Effector memory CD8-positive, alpha-beta T cell (primary cell): ENCODE measurements at places on chromosomes 4 and X.

DNA sequence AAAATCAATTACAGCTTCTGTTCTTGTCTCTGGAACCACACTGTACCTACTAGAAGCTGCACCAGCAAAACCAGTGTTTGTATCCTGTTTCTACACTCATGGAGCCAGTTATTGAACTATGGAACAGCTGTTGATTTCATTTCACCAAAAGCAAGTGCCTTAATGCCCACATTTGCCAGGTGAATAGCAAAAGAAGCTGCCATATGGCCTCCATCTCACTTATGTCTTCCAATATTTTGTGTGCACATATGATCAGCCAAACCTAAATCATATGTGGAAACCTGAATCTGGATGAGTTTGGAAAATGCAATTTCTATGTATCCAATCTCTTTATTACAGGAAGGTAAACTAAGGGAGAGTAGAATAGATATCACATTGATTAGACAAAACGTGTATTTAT is 415.8 kb upstream of the GRID2 start:
- DNase-seq, result no peak

DNA sequence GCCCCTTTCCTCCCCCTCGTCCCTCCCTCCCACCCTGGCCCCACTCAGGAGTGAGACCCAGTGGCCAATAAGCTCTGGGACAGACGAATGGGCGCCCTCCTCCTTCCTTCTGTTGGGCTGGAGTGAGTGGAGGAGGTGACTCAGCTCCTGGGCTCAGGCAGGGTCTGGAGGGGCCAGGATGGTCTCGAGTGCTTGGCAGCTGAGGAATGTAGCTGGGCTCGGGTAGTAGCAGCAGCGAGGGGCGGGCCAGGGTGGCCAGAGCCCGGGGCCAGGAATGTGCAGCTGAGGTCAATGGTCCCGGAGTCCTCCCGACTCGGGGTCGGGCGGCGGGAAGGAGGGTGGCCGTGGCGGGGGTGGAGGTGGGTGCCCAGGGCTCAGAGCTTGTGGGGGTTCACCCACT is 15.0 kb downstream of the G6PD start:
- DNase-seq, result no peak

- no peak for DNase-seq
These were observed 386.6 kb upstream of the AADAT start for GRCh38 chr4:170476351-170476750.

GRCh38 chr4:126958482-126958881 is 674.3 kb upstream of the INTU start:
- no peak for DNase-seq

GRCh38 chrX:66167431-66167830 is 3.4 kb downstream of the HEPH start:
- DNase-seq, result no peak

DNA sequence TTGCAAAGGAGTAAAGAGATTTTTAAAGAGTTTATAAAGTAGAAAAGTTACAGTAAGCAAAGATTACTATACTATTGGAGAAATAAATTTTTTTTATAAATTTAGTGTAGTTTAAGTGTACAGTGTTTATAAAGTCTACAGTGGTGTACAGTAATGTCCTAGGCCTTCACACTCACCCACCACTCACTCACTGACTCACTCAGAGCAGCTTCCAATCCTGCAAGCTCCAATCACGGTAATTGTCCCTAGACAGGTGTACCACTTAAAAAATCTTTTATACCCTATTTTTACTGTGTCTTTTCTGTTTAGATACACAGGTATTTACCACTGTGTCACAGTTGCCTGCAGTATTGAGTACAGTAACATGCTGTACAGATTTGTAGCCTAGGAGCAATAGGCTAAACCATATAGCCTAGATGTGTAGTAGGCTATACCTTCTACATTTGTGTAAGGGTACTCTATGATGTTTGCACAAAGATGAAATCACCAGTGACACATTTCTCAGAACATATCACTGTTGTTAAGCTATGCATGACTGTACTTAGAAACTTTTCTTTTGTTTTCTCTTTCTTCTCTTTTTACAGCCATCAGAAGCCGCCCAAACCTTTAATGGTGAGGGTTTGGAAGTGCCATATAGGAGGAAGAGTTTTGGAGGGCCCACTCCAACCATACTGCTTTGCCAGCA is 11.8 kb upstream of the SH3RF1 start:
- DNase-seq, result no peak

DNA sequence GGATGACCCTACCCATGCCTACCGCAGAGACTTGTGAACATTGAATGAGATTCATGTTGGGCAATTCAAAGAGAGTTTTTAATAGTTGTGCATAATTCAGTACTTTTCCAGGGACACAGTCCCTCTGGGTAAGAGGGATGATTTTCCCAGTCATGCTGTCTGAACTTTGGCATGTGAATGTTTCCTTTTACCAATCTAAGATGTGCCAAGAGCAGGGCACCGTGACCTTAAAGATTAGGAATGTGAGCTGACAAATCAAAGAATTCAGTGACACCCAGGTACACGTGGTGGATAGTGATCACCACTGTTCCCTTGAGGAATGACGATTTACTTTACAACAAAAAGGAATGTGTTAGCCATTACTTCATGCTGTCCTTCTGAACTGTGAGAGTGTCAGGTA is 515.6 kb downstream of the PPARGC1A start:
- DNase-seq, result no peak

DNA sequence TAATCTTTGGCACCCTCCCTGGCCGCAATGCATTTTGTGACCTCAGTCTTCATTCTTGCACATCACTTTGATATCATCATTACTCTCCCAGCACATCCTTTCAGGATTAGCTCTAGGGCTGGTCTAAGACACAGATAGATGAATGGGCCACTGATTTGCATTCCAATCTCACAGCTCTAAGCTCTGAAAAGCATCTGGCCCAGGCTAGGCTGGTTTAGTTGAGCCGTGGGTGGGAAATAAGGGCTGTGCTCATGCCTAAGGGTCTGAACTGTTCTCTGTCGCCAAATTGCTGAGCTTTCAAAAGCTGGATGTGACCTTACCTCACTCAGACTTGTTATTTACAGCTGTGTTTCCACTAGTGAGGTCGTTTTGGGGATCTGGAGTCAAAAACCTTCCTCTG is 30.0 kb upstream of the SLC9A7 start:
- no peak for DNase-seq

- peak; percentile 66 for DNase-seq
These were observed 4.6 kb upstream of the SOWAHD start for GRCh38 chrX:119753639-119754257.

DNA sequence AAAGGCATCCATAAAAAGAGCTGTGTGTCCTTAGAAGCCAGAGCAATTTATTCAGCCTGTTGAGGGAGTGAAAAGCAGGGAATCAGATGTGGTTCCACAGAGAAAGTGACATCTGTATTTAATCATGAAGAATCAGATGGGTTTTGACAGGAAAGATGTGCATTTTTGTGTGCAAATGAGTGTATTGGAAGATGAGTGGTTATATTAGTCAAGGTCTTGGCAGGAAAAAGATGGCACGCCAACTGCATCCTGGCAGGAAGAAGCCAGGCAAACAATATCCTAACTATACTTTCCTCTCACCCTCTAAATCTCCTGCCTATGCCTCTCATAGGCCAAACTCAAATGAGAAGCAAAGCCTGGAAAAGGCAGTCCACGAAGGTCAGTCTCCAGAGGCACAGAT is 59.1 kb downstream of the SCFD2 start:
- no peak for DNase-seq

GRCh38 chrX:142266417-142266816 is 61.3 kb upstream of the MAGEC2 start:
- no peak for DNase-seq

DNA sequence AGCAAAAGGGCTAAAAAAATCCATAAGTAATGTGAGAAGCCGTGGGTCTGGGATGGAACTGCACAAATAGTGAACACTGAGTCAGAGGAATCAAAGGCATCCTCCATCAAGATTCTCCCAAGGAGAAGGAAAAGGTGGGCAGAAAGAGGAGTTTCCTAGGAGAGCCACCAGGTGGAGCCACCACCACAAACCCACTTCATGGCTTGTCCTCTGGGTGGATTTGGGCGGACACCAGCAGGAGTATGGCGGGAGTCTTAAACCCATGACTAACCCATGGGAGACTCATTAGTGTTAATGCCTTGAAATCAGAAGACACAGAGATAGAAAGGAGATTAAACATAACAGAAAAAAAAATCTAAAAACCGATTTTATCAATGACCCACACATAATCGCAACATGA is 147.7 kb downstream of the SH3KBP1 start:
- peak; percentile 17 for DNase-seq

GRCh38 chr4:37389967-37390580 is 145.5 kb downstream of the NWD2 start:
- peak; percentile 14 for DNase-seq

DNA sequence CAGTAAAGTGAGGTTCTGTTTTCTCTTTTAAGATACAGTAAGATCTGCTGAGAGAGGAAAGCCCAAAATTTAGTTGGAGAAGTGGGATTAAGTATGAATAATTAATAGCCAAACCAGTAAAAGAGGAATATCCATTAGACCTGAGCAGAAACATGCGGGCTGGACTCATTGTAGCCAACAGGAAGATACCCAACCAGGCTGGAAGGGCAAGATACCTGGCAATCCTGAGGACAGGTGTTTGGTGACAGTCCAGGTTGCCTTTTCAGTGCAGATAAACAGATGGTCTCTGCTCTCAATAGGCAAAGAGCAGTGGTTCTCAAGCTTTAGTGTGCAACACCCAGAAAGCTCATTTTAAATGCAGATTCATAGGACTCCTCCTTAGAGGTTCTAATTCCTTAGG is 980.8 kb upstream of the GRID2 start:
- no peak for DNase-seq

- DNase-seq, result no peak
These were observed 2.2 kb downstream of the FAT4 start for GRCh38 chr4:125316791-125317524.

DNA sequence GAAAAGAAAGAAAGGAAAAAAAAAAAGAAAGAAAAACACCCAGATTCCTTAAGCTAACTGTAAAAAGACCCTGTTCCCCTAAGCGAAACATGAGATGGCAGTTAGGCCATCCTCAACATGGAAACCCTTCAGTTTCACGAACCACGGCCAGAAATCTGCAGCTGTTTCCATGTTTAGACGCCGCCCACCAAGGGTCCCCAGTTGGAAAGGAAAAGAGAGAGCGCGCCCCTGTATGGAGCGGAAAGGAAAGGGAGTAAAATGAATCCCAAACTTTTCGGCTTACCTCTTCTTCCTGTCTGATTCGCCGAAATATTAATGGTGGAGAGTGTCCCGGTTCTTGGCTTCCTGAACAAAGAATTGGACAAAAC is 38.3 kb downstream of the MGARP start:
- DNase-seq, result no peak

DNA sequence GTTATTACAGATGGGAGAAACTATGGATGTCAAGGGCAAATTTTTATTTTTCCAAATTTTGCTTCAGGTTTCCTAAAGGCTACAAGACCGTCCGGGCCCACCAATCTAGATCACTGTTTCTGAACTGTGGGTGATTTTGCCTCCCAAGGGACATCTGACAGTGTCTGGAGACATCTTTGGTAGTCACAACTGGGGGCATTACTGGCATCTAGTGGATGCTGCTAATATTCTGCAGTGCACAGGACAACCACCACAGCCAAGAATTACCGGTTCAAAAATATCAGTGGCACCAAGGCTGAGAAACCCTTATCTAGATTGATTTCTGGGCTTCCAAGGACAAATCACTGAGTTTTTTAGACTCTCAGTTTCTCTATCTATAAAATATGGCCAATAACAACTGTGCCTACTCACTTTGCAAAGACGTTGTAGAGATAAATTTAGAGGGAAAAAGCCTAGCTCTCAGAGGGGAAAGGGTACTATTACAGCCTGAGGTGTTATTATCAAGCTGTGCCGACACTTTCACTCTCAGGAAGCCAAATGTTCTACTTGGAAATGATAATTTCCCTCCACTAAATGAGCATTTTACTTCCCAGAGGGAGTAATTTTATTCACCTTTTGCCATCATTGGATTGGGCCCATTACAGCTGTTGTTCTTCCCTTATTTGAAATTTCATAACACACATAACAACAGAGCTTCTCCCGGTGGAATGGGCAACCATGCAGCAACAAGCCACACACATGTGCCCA is 442.1 kb downstream of the CENPC start:
- DNase-seq, result no peak

DNA sequence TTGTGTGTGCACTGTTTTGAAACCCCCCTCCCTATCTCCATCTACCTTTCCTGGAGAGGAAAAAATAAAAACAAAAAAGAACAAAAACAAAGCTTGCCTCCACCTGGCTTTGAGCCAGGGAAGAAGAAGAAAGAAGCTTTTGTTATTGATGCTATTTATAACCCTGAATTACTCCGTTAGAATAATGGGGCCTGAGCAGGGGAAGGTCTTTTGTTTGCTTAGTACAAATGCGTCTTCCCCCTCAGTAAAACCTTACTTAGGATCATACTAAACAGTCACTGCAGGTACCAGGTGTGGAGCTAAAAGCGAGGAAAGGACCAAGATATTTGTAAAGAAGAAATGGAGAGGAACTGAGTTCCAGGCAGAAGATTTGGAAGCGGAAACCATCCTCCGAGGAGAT is 352.1 kb downstream of the KCNIP4 start:
- no peak for DNase-seq

GRCh38 chrX:25020391-25020904 is 4.7 kb upstream of the ARX start:
- no peak for DNase-seq

GRCh38 chrX:49949961-49950360 is 27.6 kb downstream of the CLCN5 start:
- DNase-seq, result no peak

DNA sequence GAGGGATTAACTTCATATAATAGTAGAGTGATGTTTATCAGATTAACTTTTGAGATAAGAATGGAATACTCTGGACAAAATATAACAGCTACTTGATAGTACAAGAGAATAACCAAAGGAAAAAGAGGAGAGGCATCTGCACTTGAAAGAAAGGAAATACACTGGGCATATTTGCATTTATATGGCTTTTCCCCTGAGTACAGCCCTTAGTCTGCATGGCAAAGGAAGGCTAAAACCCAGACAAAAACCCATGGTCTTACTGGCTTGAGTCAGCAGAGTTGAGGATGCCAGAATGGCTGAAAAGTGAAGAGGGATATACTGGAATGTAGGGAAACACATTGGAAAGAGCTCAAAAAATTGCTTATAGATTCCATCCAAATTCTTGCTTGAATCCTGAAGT is 101.6 kb downstream of the COL4A5 start:
- no peak for DNase-seq

GRCh38 chr4:187480146-187481145 is 515.1 kb upstream of the ZFP42 start:
- DNase-seq, result no peak

DNA sequence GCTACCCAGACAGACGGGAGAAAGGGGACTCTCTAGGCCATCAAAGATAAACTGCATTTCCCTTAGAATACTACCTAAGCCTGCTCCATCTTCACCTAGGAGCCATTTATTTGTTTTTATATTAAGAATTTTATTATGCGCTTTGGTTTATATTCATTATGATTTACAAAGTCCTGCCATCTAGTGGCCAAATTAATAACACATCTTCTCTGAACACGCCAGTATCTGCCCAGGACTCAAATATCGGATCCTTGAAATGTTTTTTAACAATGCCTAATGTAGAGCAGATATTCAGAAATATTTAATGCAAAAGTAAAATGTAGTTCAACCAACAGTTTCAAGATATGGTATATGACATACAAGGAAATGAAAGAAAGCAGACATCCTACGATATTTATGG is 20.8 kb upstream of the PRPS2 start:
- no peak for DNase-seq

- DNase-seq, result no peak
These were observed 315.0 kb downstream of the AFF2 start for GRCh38 chrX:148815218-148815961.

GRCh38 chr4:41882625-41883347 is 52.4 kb upstream of the TMEM33 start:
- peak; percentile 44 for DNase-seq
